Suppressor macrophage (primary cell): ENCODE measurements at places on chromosomes 4 and X.

- no peak for DNase-seq
Measured at GRCh38 chr4:54902271-54902670, 223.1 kb downstream of the KDR start.

DNA sequence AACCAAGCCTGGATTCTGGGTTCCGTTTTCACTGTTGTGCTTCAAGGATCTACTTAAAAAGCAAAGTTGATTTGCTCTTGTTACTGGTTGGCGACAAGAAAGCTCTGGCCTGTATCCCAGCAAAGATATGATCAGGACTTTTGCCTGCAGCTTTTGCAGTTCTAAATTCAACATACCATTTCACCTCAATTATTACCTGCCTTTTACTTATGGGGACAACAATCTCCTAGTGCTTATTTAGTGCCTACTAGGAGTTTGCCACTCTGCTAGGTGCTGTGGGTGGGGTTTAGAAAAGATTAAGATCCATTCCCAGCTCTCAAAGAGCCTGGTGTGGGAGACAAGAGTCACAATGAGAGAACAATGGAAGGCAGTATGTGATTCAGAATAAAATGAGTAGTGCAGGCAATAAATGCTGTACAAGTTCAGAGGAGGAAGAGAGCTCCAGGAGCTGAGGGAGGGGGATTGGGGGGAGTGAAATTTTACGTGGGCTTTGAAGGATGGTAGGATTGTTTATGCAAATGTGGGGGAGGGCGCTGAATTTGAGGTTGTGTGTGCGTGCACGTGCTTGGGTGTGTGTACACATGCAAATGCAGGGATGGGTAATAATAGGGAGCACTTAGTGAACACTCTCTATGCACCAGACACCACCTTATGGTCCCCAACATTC is 5.0 kb upstream of the TMEM164 start:
- no peak for DNase-seq

- no peak for DNase-seq
Measured at GRCh38 chr4:143355540-143356217, 19.0 kb downstream of the GAB1 start.

- no peak for DNase-seq
Measured at GRCh38 chrX:112521676-112522075, 158.1 kb downstream of the LHFPL1 start.

GRCh38 chr4:23930750-23931488 is 41.1 kb upstream of the PPARGC1A start:
- peak; percentile 52 for DNase-seq

DNA sequence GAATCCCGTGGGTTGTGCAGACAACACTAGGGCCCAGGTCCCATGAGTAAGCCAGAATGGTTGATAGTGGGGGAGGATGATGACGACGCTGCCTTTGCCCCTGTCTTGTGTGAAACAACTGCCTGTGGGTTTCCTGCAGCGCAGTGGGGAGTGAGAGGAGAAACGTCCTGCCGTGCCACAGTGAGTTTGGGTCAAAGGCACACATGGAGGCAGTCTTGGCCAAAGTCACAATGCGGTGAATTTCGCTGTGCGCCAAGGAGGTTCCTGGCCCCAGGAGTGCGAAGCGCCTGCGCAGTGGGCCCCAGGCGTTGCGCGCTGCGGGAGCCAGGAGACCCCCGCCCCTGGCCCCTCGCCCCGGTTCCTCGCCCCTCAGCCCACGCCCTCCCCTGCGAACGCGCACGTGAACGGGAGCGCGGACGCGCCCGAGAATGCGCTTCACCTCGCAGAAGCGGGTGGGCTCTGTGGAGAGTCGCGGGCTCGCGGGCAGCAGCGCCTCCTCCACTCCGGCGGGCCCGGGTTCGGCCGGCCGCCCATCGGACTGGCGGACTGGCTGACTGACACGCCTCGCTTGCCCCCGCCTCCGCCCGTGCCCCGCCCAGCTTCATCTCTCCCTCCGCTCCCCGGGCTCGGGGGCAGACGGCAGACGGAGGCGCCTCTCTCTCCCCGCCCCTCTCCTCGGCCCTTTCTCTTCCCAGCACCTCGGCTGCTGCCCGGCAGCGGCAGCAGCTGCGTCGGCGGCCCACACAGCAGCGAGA is at the start of gene NUDT10:
TSS of gene NUDT10 (plus strand) at position 635 of the 755 bp plus-strand sequence. CDS start 144 bp downstream, outside the sequence.
- peak; percentile 6 for DNase-seq

- DNase-seq: no peak
Measured at GRCh38 chr4:163693776-163694175, 199.3 kb downstream of the TMA16 start.

DNA sequence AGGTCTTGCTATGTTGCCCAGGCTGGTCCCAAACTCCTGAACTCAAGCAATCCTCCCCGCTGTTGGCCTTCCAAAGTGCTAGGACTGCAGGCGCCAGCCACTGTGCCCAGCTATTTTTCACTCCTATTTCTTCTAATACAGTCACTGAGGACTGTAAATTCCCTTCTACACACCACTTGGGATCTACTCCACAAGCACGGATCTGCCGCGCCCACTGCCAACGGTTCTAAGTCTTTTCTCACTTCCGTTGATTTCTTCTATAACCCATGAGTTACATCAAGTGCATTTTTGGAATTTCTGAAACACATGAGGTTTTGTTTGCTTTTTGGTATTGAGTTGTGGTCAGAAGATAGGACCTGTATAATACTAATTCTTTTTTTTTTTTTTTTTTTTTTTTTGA is 48.6 kb downstream of the FAM53A start:
- no peak for DNase-seq

- DNase-seq: no peak
Measured at GRCh38 chrX:19760345-19760744, 127.1 kb downstream of the SH3KBP1 start.

DNA sequence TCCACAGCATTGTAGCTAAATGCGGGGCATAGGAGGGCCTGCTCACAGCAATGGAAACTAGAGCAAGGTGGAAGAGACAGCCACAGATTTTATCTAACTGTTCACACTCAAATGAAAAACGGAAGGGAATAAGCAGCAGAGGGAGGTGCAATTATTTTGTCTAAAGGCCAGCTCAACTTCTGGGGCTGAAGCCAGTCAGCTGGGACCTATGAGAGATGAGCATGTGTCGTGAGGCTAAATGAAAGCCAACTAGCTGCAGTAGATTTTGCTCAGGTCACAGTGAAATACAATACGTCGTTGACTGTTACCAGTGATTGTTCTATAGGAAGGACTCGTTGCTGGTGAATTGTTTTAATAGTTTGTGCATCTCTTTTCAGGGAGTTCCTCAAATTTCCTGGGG is 26.4 kb upstream of the FGFBP2 start:
- no peak for DNase-seq

DNA sequence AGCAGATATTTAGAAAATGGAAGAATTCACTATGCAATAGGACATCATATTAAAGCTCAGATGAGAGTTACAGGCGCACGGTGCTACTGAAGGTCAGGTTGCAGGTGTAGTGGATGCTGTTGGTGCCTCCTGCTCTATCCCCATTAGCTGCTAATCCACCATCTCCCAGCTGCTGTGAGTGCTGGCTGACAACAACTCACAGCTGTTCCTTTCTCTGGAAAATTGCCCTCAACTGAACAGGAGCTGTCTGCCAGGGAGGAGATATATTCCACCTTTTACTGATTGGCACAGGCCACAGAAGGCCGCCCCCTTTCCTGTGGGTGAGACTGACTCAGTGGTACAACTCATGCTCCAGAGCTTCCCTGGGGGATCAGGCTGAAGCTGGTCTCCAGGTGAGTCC is 48.7 kb downstream of the UCHL1 start:
- DNase-seq: no peak

DNA sequence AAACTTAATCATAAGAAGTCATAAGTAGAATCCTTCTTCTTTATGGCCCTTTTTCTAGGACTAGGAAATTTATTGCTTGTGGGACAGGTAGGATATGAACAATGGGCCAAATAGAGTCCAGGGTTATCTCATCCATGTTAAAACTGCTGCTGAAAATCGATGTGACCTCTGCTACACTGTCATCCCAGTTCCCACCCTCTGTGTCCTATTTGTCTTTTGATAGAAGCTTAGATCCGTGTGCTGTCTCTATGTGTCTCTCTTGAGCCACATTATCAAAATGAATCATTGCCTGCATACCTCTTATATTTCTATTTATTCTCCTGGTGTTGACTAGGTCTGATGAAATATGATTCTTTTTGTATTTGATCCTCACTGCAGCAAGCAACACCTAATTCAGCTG is 661.4 kb downstream of the DACH2 start:
- no peak for DNase-seq

DNA sequence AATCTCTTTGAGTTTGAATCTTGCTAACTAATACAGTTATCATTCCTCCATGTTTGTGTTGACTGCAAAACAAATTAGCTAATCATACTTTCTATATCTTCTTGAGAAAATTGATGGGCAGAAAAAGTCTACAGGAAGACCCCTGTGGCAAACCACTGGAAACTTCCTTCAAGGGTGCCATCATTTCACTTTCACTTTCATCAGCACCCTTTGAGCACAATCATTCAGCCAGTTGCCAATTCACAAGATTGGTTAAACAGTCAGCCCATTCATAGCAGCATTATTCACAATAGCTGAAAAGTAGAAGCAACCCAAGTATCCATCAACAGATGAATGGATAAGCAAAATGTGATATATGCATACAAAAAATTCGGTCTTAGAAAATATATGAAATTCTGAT is 101.5 kb downstream of the CCDC160 start:
- no peak for DNase-seq

DNA sequence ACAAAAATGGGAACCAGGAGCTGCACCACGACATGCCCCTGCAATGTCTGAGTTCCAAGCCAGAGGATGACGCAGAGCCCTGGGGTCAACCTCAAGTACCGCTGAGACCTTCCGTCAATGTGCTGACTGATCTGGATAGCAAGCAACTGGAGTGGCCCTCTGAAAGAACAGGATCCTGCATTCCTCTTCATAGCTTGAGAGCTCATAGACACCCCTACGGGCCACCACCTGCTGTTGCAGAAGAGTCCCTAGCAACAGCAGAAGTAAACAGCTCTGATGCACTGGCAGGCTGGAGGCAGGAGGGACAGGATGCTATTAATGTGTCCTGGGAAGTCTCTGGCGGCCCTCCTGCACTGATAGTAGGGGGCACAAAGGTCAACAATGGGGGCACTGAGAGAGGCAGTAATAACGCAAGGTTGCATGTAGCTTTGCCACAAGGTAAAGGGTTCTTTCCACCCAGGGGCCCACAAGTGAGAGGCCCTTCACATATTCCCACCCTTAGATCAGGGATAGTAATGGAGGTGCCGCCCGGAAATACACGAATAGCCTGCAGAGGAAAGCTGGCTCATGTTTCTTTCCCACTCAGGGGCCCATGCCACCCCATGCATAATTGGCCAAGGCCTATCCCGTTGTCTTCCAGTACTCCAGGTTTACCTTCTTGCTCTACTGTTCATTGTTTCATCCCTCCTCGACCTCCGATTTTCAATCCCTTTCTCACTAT is 1.3 kb downstream of the PRR32 start:
- no peak for DNase-seq

DNA sequence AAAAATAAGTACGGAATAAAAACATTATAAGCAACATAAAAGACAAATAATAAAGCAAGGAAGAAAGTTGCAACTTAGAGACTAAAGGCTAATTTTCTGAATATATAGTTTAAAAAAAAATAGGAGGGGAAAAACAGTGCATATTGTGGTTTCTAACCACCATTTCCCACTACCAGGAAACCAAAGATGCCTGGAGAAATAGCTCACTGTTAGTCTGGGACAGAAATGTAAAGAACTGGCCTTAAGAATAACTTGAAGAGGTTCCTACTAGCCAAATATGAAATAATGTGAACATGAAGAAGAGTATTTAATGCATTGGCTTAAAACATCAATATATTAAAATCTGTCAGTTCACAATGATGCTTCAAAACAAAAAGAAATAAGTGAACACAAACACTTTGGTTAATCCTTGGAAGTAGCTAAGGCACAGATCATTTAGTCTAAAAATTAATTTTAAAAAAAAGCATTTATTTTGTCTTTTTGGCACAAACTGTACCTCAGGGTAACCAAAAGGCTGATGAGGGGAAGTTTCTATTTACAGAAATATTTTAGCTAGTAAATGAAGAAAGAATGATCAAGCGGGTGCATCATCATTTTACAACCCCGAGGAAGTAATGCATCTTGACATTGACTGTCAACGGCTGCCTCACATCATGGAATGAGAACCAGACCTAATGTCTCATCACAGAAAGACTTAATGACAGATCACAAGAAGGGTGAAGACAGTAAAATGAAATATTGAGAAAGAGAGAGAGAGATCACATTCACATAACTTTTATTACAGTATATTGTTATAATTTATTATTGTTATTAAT is 297.2 kb upstream of the LDB2 start:
- no peak for DNase-seq

DNA sequence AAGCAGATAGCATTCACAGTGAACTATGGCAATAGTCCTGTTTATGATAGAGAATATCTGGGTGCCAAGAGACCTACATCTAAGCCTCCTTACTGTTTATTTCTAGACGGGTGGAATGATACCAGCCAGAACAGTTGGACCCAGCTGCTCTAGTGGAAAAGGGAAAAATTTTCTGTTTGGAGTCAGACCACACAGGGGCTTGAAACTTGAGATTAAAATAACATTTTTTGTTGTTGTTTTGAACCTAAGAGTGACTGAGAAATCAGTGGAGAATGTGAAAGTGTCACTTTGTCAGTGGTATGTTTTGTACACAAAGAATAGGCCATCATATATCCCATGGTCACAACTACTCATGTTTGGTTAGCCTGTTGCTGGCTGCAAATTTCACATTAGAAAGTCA is 105.7 kb downstream of the AGTR2 start:
- no peak for DNase-seq

DNA sequence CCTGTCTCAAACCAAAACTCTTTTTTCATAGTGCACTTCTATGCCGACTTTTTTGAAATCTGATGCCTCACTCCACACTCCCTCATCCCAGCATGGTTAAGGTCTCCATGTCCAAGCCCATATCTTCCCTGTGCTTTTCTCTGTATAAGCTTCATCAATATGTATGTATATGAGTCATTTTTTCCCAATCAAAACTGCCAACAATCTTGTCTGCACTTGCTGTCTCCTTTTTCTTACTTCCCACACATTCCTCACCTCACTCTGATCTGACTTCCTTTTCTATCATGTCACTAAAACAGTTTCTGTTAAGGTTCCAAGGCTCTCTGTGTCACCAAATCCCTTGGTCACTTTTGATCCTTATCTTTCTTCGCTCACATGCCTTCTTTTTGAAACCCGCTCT is 88.2 kb upstream of the GPR50 start:
- no peak for DNase-seq

DNA sequence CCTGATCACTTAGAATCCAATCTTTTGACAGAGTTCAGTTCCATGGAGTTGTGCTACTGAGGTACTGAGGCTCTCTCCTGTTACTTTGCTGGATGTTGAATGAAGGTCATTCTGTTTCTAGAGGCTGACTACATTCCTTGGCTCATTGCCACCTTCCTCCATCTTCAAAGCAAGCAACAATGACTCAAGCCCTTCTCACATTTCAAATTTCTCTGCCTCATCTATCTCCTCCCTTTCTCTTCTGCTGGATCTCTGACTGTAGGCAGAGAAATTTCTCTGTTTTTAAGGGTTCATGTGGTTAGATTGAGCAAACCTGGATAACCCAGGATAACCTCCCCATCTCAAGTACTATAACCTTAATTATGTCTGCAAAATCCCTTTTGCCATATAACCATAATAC is 775.4 kb downstream of the STPG2 start:
- DNase-seq: no peak

GRCh38 chr4:148053298-148054003 is 321.6 kb downstream of the ARHGAP10 start:
- no peak for DNase-seq

- DNase-seq: no peak
Measured at GRCh38 chr4:151808542-151808941, 47.7 kb upstream of the GATB start.

GRCh38 chr4:161178310-161178709 is 985.5 kb downstream of the FSTL5 start:
- DNase-seq: no peak

- DNase-seq: no peak
Measured at GRCh38 chr4:15515106-15515505, 45.4 kb downstream of the CC2D2A start.
